Activated CD8-positive, alpha-beta memory T cell treated with anti-CD3 and anti-CD28 coated beads for 24 hours (primary cell): ENCODE measurements at places on chromosomes 12 and 14.

DNA sequence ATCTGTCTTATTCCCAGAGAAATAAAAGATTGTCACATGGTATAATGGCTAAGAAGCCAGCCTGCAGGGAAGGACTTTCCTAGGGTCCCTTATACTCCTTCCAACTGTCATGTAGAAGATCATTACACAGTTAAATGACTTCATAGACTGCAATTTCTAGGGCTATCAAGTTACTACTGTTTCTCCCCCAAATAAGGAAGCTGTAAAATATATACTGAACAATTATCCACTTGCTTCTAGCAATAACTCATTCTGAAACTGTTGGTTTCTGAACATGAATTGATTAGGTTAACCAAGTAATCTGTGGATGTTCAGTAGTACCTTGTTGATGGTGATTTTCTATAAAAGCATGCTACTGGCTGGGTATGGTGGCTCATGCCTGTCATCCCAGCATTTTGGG is 44.6 kb downstream of the A2ML1 start:
- no peak for DNase-seq

DNA sequence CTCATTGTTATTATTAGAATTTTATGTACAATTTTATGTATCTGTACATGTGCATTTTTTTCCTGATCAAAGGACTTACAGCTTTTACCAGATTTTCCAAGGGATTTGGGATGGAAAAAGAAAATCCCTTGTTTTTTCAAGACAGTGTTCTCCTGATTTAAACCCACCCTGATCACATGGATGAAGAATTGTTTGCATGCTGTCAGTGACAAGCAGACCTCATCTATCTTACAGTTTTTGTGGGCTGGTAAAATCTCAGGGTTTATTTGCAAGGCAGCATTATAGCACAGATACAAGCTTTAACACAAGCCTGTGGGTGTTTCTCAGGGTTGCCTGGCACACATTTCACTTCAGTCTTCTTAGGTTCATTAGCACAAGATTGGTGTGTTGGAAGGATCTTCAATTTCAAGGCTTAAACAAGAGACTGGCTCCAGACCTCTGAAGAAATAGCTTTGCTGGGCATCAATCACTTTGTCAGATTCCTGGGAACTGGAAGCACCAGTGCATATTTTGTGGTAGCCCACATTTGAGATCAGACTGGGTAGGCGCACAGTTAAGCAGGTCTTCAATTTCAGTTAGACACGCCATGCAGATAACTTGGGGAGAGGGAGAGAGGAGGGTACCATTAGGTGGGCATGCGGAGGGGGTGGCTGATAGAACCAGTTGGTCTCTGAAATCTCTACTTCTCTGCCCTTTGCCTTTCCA is 118.0 kb downstream of the TBX5 start:
- no peak for DNase-seq

DNA sequence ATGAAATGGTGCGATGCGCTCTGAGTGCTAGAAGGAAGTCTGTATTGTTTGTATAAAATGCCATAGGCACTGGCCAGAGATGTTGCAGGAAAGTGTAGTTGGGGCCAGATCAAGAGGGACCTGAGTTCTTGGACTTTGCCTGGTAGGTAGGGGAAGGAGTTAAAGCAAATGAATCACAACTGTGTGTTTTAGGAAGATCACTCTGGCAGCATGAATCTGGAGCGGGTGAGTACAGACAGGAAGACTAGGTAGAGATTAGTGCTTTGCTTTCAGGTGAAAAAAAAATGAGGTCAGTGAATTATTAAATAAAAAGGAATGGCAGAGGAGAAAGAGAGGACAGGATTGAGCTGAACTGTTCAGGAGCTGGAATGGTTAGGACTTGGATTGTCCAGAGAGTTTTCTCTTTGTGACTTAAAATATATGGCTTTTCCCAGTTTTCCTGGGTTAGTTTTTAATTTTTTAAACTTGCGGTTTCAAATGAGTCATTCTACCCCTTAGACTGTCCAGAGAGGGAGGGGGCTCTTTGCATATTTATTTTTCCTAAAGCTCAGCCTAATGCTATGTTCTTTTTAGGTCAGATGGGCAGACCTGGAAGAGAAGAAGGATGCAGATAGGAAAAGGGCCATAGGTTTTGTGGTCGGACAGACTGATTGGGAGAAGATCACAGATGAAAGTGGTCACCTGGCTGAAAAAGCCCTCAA is 41.1 kb downstream of the PROX2 start:
- no peak for DNase-seq

DNA sequence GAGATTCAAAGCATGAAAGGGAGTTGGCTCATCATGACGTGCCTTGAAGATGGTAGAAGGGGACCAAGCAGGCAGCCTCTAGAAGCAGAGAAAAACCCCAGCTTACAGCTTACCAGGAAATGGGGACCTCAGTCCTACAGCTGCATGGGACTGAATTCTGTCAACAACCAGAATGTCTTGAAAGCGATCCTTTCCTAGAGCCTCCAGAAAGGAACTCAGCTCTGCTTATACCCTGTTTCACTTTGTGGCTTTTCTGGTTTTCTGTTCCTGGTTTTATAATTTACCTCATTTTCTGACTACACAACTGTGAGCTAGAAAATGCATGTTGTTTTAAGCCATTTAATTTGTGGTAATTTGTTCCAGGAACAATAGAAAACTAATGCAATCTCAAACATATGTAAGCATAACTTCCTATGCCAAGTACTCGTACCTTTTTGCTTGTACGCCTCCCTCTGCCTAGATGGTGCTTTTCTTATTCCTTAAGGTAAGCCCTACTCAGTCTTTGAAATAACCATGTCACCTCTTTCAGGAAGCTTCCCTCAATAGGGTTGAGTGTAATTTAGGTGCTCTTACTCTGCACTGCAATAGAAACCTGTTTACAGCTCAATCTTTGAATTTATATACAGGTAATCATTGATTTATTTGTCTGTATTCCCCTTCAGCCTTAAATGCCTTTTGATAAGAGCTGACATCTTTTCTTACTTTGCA is 348.8 kb downstream of the TMEM117 start:
- no peak for DNase-seq

GRCh38 chr14:92726933-92727262 is 21.5 kb downstream of the LGMN start:
- no peak for DNase-seq

GRCh38 chr14:71130491-71131179 is 223.4 kb downstream of the PCNX1 start:
- DNase-seq, result no peak
